ENCODE measurements at places on chromosomes 4 and X. TPM values are rescaled to one million over a fixed set of nuclear protein-coding genes. Genes with fewer than 3 reads are reported as not detected.

Gene ZNF718
- total RNA-seq, result 6.3 TPM

Gene SLITRK4
- total RNA-seq, result 0.22 TPM

Gene PRIMPOL
- 11.4 TPM for total RNA-seq

Gene RBM47
- 2.9 TPM for total RNA-seq

Gene PPARGC1A
- 97.2 TPM for total RNA-seq

Gene NIPAL1
- total RNA-seq, result 0.07 TPM

Gene TASL
- 0.62 TPM for total RNA-seq

Gene TENM3
- 6.8 TPM for total RNA-seq

Gene UBA1
- 100 TPM for total RNA-seq

Gene ZCCHC12
- not detected for total RNA-seq

Gene SPANXA1
- total RNA-seq, result not detected

All from left ventricle myocardium superior (tissue), 1 donor.